Left ventricle myocardium inferior (tissue), 1 donor: ENCODE measurements at places on chromosomes 3 and 15. TPM values are rescaled to one million over a fixed set of nuclear protein-coding genes. Genes with fewer than 3 reads are reported as not detected.

Gene MELTF
- 9.6 TPM for total RNA-seq

Gene TEX55
- not detected for total RNA-seq

Gene ARGFX
- total RNA-seq: not detected

Gene SAMMSON
- not detected for total RNA-seq

Gene SH2D7
- not detected for total RNA-seq

Gene MME
- 2.8 TPM for total RNA-seq

GRCh38 chr15:68433551-68433950 is 1.6 kb upstream of the ITGA11 start:
- H3K4me1 ChIP-seq: peaks cover 30% of the 10 kb centered on the region
- no peaks in the 10 kb centered on the region for H3K36me3 ChIP-seq
- no peak overlapping the region for H3K27ac ChIP-seq

GRCh38 chr3:124281453-124282316 is 289.8 kb upstream of the ROPN1 start:
- no peak for DNase-seq
- H3K27me3 ChIP-seq: no peaks in the 10 kb centered on the region
- no peaks in the 10 kb centered on the region for H3K36me3 ChIP-seq

- DNase-seq: no peak
- no peaks in the 10 kb centered on the region for H3K4me1 ChIP-seq
- peaks cover 91% of the 10 kb centered on the region for H3K27me3 ChIP-seq
- H3K4me3 ChIP-seq: no peak overlapping the region
These were observed 70.5 kb upstream of the FOXB1 start for GRCh38 chr15:59933607-59934006.

DNA sequence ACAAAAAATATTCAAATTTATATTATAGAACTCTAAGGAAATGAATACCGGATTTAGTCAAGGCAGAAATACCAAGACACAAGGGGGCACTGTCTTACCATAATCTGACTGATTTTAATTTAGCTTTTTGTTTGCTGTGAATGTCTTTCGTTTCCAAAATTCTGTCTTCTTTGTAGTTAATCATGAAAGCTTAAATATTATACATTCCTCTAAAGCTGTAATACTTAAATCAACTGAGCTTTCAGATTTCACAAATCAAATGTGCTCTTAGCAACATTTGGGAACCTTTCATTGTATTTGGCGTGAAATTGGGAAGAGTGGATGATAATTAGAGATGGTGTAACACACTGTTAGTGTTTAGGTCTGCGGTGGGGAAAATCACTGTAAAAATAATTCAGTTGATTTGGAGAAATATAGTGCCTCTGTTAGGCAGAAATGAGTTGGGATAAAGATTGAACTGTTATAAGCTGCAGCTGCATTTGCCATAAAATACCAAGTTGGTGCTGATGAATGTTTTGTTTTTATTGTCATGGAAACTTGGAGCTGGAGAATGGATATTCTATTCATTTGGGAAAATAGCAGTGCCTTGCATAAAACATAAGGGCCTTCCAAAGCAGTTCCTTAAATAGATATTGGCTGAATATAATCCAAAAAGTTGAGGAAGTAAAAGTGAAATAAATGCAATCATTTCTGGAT is 228.2 kb downstream of the TCF12 start:
- DNase-seq: no peak
- H3K27me3 ChIP-seq: no peaks in the 10 kb centered on the region
- H3K36me3 ChIP-seq: peaks cover 5% of the 10 kb centered on the region
- peak overlapping the region; percentile 47 for H3K4me3 ChIP-seq

DNA sequence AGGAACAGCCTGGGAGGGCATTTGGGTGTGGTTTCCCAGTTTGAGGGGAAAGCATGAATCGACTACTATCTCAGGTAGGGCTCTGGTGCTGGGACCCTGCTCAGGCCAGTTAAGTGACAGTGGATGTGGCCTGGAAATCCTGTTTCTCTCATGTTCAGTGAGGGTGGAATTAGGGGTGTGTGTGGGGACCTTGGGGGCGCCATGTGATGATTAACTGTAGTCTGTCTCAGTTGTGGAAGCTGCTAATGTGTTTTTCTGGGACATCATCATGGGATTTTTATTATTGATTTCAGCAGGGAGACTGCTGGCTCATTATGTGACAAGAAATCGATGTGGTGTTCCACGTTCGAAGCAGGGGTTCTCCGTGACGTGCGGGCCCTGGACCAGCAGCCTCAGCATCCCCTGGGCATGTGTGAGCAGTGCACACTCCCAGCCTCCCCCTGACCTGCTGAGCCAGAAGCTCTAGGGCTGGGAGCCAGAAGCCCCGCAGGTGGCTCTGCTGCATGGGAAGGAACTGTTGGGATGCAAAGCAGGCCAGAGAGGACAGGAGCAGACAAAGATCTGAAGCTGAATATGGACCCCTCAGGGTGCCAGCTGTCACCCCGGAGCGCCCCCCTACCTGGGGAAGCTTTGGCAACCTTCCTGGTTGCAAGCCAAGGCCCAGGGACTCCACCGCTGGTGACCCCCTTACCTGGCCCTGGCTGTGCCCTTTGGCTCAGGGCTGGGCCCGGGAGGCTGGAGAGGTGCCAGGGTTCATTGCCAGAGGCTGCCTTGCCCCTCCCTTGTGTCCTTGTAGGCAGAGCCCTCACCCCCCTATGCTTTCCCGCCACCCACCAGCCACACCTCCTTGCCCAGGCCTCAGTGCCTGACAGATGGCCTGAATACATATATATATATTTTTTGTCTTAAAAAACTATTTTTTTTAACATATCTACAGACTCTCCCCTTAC is 149.8 kb downstream of the APBA2 start:
- DNase-seq: no peak
- H3K4me1 ChIP-seq: no peaks in the 10 kb centered on the region
- H3K36me3 ChIP-seq: no peaks in the 10 kb centered on the region
- H3K27me3 ChIP-seq: no peaks in the 10 kb centered on the region

GRCh38 chr3:45786801-45787495 is 9.4 kb downstream of the SLC6A20 start:
- no peak overlapping the region for H3K4me3 ChIP-seq
- H3K27ac ChIP-seq: no peak overlapping the region
- no peaks in the 10 kb centered on the region for H3K4me1 ChIP-seq
- H3K36me3 ChIP-seq: no peaks in the 10 kb centered on the region
- DNase-seq: no peak

DNA sequence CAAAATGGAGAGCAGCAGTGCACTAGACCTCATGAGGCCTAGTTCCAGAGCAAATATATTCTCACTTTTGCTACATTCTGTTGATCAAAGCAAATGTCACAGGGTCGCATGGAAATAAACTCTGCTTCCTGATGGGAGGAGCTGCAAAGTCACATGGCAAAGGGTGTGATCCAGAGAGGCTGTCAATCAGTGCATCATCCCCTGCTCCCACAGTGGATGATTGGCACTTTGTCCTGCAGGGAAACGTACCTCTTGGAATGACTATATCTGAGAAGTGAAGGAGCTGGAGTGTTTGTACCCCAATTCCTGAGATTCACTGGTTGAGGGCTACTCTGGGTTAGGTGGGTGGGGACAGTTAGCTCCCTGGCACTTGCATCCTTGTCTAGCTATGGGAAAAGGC is 195.1 kb upstream of the CTDSPL start:
- no peak for DNase-seq
- peak overlapping the region; percentile 86 for H3K27ac ChIP-seq
- H3K27me3 ChIP-seq: no peaks in the 10 kb centered on the region

- H3K27ac ChIP-seq: no peak overlapping the region
- H3K4me3 ChIP-seq: no peak overlapping the region
- H3K27me3 ChIP-seq: no peaks in the 10 kb centered on the region
- no peaks in the 10 kb centered on the region for H3K36me3 ChIP-seq
These were observed 35.1 kb downstream of the CCDC54 start for GRCh38 chr3:107412376-107412775.

- H3K27me3 ChIP-seq: no peaks in the 10 kb centered on the region
- peaks cover 26% of the 10 kb centered on the region for H3K36me3 ChIP-seq
- no peak overlapping the region for H3K4me3 ChIP-seq
- DNase-seq: no peak
These were observed 85.5 kb downstream of the FLNB start for GRCh38 chr3:58093574-58094195.

DNA sequence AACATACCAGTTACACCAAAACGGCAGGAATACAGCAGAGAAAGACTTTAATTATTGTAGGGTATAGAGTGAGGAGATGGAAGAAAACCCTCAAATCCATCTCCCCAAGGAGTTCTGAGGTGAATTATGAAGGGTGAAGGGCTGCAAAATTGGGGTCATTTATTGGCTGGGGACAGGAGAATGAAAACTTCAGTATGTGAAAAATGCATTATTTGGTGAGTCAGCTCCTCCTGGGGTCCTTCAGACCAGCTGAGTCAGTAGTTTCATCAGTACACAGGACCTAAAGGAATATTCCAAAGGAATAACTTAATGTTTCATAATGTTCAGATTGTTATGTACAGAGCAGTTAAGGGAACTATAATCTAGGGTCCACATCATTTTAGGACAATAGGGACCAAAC is 566.0 kb downstream of the GBE1 start:
- no peaks in the 10 kb centered on the region for H3K27me3 ChIP-seq
- DNase-seq: no peak
- no peaks in the 10 kb centered on the region for H3K36me3 ChIP-seq
- no peak overlapping the region for H3K27ac ChIP-seq
- H3K4me1 ChIP-seq: no peaks in the 10 kb centered on the region
- no peak overlapping the region for H3K4me3 ChIP-seq

GRCh38 chr3:74643636-74644035 is 29.2 kb upstream of the CNTN3 start:
- H3K36me3 ChIP-seq: no peaks in the 10 kb centered on the region
- H3K27ac ChIP-seq: peak overlapping the region; percentile 89
- peaks cover 26% of the 10 kb centered on the region for H3K4me1 ChIP-seq
- peak; percentile 66 for DNase-seq
- H3K27me3 ChIP-seq: no peaks in the 10 kb centered on the region

DNA sequence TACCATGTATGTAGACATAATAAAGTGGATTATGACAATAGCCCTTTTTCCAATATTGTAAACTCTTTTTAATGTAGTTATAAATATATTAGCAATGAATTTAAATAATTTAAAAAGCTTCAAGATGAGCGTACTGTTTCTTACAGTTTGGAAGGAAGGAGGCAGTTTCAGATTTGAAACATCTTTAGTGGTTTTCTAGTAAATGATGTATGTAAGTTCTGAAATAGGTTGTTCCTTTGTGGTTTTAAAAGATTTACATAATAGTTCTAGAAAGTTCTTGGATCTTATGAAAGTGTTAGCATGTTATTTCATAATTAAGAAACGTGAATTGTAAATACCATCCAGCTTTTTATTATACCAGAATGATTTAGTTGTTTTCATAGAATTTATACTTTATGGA is 16.0 kb downstream of the DNAJC19 start:
- H3K27ac ChIP-seq: no peak overlapping the region
- no peaks in the 10 kb centered on the region for H3K27me3 ChIP-seq
- peaks cover 30% of the 10 kb centered on the region for H3K4me1 ChIP-seq
- no peak overlapping the region for H3K4me3 ChIP-seq
- DNase-seq: no peak
- peaks cover 79% of the 10 kb centered on the region for H3K36me3 ChIP-seq

DNA sequence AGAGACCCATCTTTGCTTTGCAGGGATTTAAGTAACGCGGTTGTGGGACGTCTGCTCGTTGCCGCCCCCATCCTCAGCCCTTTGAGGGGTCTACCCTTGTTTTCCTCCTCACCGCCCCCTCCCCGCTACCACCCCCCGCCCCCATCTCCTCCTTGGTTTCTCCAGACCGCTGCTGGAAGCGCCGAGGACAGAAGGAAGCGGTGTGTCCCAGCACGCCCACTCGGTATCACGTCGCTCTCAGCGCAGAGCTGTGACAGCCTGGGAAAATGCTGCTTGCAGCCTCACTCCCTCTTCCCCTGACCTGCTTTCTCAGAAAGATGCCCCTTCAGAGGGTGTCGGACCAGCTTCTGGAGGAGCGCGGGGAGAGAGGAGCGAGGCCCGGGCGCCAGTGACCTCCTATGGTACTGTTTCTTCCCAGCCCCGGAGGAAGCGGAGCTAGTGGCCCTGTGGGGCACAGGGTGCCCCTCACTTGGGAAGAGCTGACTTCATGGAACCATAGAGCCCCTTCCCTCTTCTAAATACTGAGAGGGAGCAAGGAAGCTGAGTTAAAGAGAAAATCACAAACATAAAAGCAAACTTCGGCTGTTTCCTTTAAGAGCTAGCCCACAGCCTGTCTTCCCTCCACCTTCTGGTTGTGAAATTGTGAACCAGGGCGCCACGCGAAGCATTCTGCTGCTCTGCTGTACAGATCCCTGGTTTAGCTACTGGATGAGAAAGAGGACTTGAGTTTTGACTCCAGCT is 698 bp downstream of the IL1RAP start:
- H3K27me3 ChIP-seq: no peaks in the 10 kb centered on the region
- H3K4me3 ChIP-seq: peak overlapping the region; percentile 87
- DNase-seq: peak; percentile 37
- H3K36me3 ChIP-seq: no peaks in the 10 kb centered on the region
- peak overlapping the region; percentile 88 for H3K27ac ChIP-seq

DNA sequence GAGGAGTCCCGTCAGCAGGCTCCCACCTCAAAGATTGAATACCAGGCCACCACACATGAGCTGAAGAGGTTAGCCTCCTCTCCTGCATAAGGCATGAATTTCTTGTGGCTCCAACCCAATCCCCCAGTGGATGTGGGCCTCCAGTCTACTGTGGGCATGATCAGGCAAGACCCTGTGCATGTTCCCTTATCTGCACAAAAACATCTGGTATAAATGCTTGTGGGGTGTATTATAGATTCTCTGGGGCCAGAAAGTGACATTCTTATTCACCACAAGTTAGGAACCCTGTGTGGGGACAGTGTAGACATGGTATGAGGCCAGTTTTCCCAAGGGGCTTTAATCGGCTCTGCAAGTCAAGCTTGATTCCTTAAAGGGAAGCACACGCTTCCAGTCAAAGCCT is 18.2 kb upstream of the UBP1 start:
- no peak overlapping the region for H3K27ac ChIP-seq
- no peak for DNase-seq
- no peaks in the 10 kb centered on the region for H3K4me1 ChIP-seq
- H3K27me3 ChIP-seq: no peaks in the 10 kb centered on the region

GRCh38 chr3:143658861-143659260 is 189.4 kb downstream of the SLC9A9 start:
- no peak overlapping the region for H3K4me3 ChIP-seq
- no peak for DNase-seq
- no peaks in the 10 kb centered on the region for H3K36me3 ChIP-seq
- H3K27me3 ChIP-seq: no peaks in the 10 kb centered on the region

DNA sequence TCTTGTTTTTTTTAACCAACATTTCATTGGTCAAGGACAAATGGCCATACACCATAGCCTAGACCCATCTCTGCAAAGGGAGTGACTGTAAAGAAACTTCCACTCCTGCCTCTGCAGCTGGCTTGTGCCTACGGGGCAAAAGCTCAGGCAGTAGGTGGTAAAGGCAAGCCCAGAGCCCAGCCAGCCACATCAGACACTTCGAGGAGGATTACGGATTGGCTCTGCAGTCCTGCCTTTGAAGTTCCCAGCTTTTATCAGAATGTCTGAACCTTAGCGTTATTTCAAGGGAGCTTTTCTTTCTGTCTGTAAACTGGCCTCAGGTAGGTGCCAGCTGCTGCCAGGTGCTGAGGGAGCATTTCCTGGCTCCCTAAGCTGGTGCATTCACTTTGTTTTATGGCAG is 15.6 kb downstream of the ZNF710 start:
- no peaks in the 10 kb centered on the region for H3K36me3 ChIP-seq
- H3K27ac ChIP-seq: no peak overlapping the region
- peaks cover 19% of the 10 kb centered on the region for H3K4me1 ChIP-seq
- DNase-seq: no peak

- no peak overlapping the region for H3K4me3 ChIP-seq
- no peaks in the 10 kb centered on the region for H3K36me3 ChIP-seq
- no peaks in the 10 kb centered on the region for H3K4me1 ChIP-seq
- peaks cover 27% of the 10 kb centered on the region for H3K27me3 ChIP-seq
- DNase-seq: no peak
These were observed 230.4 kb upstream of the CHRM5 start for GRCh38 chr15:33737687-33738601.
